ENCODE measurements at places on chromosomes 6 and 20. TPM values are rescaled to one million over a fixed set of nuclear protein-coding genes. Genes with fewer than 3 reads are reported as not detected.

The NFATC2 gene
- 0.51 TPM for total RNA-seq

The EBF4 gene
- 0.76 TPM for total RNA-seq

The MYLK2 gene
- total RNA-seq = not detected

The LIN28B gene
- not detected for total RNA-seq

The DEK gene
- 90.3 TPM for total RNA-seq

DNA sequence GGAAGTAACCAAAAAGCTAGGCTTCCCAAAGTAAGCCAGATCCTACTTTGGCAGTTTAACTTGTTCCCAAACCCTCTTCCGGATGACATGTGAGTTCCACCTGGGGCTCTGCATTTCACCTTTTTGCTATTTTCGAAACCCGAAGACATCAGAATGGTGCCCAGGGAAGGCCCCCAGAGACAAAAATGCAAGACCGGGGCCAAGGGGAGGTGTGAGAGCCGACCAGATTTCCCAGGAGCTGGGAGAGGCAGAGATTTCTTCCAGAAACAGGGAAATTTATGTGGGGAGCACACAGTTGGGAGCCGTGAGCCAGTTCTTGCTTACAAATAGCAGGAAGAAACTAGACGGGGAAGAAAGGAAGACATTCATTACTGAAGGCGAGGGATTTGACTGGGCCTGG lies 209.7 kb downstream of the ZNF217 start:
- no peak for DNase-seq
